ENCODE measurements at places on chromosomes 7 and 10.

- DNase-seq: no peak
Observed at GRCh38 chr7:32762925-32763293, 128.7 kb downstream of the KBTBD2 start.

DNA sequence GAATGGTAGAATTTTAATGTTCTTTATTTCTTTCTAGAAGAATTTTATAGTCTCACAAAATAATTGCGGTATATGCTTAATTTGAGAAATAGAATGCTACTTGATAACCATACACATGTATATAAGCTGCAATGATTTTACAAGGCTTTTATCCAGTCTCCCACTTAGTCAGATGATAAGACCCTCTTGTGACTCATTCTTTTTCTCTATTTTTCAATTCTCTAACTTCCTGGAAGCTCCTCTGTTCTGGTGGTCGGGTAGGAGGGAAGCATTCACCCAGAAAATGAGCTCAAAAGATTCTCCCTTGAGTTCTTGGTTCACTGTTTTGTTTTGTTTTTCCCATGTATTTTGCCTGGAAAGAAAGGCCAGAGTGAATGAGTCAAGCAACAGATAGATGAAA, 546.6 kb downstream of the INHBA start:
- no peak for DNase-seq

GRCh38 chr7:51079494-51079893, 237.1 kb downstream of the COBL start:
- DNase-seq: no peak

GRCh38 chr10:20313665-20314064, 497.4 kb downstream of the PLXDC2 start:
- no peak for DNase-seq

DNA sequence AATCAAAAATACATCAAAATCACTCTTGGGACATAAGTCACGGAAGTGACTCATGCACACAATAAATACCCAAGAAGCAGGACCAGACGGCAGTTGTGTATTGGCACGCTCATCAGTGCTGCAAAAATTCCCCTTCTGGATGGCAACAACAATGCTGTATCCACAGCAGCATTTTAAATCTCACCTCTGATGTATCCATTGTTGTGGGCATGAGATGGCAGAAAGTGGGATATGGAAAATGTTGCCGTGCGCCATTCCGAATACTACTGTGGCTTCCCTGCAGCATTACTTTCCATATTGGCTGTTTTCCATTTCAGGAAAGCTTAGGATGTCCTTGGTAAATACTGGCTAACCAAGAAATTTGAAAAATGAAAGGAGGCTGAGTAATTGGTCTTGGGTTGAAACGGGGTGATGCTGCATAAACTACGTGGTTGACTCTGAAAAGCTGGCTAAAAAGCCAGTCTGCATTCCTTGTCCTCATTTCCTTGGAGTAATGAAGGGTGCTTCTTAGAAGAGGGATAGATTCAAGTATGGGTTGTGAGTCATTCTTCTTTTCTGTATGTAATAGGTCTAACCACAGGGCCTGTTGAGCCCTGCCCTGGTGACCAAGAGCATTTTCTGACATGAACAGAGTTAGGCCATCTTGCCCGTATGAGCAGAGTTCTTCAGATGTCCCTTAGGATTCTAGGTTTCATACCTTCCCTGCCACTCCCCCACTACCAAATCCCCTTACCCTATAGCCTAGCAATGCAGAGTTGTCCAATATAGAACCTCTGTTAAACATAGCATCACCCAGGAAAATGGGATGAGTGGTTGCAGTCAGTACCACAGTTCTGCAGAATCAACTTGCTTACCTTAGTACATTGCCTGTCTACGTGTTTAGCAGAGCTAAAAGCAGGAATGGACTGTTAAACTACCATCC, 36.3 kb upstream of the TOMM7 start:
- peak; percentile 100 for DNase-seq

GRCh38 chr10:8183241-8183704, 128.8 kb downstream of the GATA3 start:
- DNase-seq: peak; percentile 59

DNA sequence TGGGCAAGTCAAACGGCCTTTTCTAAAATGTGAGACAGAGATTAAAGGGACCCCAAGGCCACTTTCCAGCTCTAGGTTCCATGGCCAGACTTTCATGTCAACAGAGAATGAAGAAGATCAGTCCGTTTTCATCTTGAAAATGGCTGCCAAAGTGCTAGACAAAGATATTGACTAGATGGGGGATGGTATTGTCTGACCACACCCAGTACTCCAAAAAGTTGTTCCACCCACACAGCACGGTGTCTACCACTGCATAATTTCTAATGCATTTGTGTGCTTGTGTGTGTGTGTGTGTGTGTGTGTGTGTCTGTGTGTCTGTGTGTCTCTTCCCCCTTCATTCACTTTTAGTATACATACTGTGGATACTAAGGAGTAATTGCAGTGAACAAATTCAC, 1.3 kb downstream of the COL1A2 start:
- DNase-seq: no peak

- no peak for DNase-seq
Observed at GRCh38 chr7:31683445-31684225, 3.4 kb upstream of the PPP1R17 start.

DNA sequence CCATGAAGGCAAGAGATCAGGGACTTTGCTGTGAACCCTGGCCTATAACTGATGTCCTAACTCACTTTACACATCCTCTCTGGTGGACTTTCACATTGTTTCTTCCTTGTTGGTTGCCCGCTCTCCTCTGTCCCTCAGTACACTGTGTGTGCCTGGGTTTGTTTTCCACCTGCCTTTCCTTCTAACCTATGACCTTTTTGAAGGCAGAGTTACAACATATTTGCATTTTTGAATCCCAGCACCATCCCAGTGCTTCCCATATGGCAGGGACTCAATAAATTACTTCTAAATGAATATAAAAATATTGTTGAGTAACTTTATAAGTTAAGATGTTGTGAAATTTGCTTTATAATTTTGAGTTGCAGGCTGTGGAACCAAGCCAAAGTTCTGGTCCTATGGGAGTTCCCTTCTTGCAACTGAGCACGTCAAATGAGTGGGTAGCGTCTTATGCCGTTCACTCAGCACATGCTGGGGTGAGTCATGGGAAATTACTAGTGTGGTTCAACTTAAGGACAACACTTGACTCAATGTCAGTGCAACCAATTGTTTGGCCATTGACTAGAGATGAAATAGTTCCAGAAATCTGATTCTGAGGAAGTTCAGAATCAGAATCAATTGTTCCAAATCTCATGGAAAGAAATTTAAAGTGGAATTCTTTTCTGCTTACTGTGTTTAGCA, 250.9 kb downstream of the TWIST1 start:
- DNase-seq: peak; percentile 96

- DNase-seq: no peak
Observed at GRCh38 chr7:107469929-107470328, at the start of gene GPR22. Gene GPR22 (plus strand): TSS chr7:107470057. CDS start chr7:107474061, 4,004 bp downstream.

- DNase-seq: peak; percentile 6
Observed at GRCh38 chr10:14371581-14371980, 40.9 kb upstream of the FRMD4A start.

- DNase-seq: peak; percentile 76
Observed at GRCh38 chr10:62554632-62555199, 180.5 kb downstream of the ZNF365 start.

DNA sequence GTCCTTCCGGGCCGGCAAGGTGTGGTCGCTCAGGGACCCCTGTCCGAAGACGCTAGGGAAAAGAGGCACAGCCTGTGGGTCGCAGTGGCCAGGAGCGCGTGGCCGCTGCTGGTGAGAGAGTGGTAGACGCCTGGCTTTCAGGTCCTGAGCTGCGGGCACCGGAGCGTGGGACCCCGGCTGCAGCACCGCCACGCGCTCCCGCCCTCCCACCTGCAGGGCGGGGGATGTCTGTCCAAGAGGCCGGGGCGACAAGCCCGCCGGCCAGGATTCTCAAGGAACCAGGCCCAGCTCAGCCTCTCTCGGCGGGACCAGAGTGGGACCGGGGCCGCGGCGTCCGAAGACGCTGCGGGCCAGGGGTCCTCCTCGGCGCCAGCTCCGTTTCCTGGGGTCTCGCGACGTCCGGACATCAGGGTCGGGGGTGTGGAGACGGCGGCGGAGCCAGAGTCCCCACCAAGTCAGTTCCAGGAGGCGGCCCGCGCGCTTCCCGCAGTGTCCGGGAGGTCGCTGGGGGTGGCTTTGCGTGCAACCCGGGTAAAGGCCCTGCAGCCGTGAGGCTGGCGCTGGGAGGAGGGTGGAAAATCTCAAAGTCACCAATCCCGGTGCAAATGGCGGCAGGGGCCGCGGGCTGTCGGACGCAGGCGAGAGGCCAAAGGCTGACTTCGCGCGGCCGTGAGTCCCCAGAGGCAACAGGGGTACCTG, 5.5 kb downstream of the ZNF503 start:
- no peak for DNase-seq

DNA sequence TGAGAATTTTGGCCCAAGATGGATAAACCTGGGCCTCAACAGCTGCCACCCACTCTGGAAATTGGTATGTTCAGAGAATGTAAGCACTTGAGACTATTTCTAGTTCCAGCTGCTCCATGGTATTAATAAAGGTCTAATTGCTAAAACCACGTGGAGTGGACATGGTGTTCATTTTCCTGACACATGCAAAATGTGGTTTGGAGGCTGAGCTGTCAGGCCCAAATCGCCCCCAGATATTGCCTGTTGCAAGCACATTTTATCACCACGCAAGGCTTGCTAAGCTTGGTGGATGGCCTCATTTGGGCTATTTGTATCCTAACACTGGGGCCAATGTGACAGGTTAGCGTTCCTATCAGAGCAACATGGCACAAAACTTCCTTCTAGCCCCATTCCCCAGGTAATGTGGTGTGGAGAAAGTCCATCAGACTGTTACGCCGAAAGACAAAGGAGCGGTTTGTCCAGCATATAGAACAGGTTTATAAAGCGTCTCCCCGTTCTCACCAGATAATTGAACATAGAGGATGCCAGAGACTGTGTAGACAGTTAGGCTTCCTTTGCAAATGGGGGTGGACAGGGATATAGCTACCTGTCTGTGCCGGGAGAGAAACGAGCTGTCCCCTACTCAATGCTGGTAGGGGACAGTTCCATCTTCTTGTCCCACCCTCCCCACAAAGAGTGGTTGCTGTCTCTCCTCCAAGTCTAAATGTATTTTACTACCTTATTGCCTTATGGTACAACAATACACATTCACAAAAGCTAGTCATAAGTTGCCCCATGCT, 78.0 kb upstream of the ANKRD1 start:
- no peak for DNase-seq

- DNase-seq: no peak
Observed at GRCh38 chr7:92156990-92157389, 22.0 kb downstream of the LRRD1 start.

- no peak for DNase-seq
Observed at GRCh38 chr10:102316421-102316820, 71.1 kb downstream of the GBF1 start.

DNA sequence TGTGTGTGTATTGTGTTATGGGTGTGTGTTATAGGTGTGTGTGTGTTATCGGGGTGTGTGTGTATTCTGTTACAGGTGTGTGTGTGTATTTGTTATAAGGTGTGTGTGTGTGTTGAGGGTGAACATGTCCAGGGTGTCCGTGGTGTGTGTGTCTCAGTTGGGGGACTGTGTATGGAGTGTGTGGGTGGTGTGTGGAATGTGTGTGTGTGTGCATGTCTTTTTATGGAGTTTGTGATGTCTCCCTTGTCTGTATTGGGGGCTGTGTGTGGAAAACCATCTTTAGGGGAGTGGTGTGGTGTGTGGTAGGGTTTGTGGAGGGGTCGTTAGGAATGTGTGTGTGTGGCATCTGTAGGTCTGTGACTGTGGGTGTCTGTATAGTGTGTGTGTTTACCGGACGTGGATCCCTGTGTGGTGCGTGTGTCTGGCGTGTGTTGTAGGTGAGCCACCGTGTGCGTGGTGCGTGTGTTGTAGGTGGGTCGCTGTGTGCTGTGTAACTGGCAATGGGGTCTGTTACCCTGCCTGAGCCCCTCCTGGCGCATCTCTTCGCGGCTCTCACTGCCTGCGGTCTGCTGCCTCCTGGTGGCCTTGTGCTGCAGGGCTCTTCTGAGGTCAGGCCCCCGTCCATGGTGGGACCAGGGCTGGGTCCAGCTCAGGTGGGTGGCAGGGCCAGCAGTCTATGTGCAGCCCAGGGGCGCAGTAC, 61.7 kb downstream of the PALD1 start:
- DNase-seq: no peak

- DNase-seq: no peak
Observed at GRCh38 chr7:271266-272107, 18.5 kb upstream of the FOXL3 start.

DNA sequence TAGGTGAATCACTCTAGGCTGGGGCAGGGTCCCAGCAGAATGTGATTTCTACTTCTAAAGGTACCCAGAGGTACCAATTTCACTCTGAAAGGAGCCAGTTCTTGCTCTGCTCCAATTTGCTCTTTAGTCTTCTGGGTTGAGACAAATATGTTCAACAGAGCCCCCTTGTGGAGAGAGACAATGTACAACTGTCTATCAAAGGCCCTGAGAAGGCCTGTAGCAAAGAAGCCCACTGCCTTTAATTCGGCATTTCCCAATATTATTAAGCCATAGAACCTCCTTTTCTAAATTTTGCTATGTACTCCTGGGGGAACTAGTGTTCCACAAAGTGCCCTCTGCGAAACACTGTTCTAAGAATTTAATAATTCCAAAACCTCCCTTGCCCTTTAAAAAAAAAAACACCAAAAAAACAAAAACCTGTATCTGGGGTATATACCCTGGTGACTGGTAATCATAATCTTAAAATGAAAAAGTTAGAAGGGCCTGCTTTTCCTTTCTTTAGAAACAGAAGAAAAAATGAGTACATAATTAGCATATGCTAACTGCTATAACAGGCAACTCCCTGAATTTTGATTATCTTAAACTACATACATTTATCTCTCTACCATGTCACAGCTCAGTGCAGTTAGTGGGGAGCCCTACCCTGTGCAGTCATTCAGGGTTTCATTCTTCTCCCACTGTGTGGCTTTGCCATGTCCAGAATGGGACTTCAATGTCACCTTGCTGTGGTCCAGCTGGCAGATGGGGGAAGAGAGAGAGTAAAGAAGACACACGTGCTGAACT, 160.9 kb upstream of the BMPER start:
- DNase-seq: peak; percentile 47

- DNase-seq: no peak
Observed at GRCh38 chr7:13014011-13014410, 326.6 kb downstream of the ARL4A start.

DNA sequence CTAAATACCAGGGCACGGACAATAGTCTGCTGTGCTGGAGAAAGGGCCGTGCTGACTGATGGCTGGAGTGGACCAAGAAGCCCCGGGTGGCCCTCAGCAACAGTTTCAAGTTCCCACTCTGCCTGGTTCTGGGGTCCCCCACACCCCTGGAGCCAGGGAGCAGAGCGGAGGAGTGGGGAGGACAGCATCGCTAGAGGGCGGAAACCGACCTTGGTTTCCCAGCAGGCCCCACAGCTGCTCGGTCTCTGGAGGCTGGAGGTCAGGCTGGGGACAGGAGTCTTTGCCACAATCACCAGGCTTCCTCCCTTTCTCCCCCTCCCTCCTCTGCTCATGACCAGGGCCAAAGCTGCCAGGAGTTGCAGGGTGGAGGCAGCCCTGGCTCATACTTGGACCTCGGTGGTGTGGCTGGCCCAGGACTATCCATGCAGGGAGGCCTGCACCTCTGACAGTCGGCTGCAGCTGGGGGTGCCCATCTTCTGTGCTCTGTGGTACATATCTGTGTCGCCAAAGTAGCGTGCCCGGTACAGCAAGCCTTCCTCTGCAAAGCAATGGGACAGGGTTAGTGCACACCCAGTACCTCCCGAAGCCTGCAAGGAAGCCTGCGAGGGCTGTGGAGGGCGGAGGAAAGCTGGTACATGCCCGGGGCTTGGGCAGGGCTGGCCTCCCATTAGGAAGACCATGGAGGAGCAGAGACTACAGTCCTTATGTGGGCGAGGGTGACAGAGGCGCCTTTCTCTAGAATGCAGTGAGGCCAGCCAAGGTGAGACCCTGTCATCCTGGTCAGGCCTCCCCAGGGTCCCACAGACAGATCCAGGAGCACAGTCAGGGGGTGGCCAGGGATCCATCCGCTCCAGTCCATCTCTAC, 19.1 kb downstream of the DNAJB12 start:
- DNase-seq: peak; percentile 82

Data from H4 (cell line).